ENCODE measurements at places on chromosomes 3 and 15. TPM values are rescaled to one million over a fixed set of nuclear protein-coding genes. Genes with fewer than 3 reads are reported as not detected.

The ECT2 gene
- total RNA-seq, result 27.1 TPM

The PLA2G4E gene
- not detected for total RNA-seq

The ZNF717 gene
- 14.2 TPM for total RNA-seq

The SYNPR gene
- not detected for total RNA-seq

The SLC15A2 gene
- total RNA-seq, result 1.7 TPM

DNA sequence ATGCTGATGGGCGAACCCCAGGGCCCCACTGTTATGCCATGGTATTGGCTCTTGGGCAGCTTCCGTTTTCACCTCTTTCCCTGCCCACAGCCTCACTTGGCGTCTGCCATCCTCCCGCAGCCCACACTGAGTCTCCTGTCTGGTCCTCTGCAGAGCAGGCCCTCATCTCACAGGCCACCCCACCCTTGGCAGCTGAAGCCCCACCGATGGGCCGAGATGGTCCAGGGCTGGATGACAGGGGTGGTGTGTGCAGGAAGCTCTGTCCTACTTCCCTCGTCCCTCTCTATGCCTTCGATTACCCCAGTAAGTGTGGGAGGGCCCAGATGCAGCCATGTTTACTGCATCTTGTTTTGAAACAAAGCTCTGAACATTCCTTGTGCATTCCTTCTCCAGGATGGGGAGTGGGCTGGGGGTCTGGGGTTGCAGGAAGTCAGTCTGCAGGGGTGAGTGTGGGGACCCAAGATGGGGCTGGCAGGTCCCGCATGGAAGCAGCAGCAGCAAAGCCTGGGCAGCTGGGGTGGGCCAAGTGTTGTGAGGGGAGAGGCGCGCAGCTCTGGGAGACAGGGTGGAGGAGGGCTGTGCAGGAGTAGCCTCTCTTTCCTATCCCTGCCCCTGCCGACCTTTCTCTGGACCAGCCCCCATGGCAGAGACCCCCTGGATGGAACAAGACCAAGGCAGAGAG, 20.9 kb downstream of the TBC1D21 start:
- no peak for DNase-seq

DNA sequence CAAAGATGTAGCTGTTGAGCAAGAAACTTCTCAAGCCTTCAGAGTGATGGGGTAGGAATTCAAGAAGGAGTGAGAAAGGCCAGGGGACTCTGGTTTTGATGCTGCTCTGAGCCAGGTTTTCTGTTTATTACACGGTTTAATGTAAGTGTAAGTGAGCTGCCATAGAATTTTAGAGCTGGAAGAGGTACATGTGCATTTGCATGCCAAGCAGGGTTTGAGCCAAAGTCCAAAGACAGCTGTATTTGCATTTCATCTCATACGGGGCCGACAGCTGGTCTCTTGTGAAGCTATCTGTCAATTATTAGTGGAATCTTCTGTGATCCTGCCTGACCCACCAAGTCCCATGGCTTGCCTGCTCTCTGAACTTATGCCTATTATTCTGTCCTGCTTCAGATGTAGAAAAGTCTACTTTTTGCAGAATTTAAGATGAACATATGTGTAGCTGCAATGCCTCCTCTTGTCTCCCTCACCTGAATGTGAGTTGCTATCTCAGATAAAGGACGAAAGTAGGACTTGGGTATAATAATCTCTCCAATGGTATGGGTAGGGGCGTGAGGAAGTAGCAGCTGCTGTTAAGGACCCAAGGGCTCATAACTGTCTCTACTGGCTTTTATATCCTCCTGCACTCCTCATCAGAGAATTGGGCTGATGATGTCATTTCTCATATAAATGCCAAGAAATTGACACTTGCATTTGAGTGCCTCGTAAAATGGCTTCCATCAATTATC, 160.0 kb downstream of the SQOR start:
- DNase-seq, result no peak

- no peak for DNase-seq
These were observed 60.1 kb upstream of the ICE2 start for GRCh38 chr15:60539016-60539415.

GRCh38 chr15:68463996-68464395, 32.0 kb upstream of the ITGA11 start:
- DNase-seq, result no peak

DNA sequence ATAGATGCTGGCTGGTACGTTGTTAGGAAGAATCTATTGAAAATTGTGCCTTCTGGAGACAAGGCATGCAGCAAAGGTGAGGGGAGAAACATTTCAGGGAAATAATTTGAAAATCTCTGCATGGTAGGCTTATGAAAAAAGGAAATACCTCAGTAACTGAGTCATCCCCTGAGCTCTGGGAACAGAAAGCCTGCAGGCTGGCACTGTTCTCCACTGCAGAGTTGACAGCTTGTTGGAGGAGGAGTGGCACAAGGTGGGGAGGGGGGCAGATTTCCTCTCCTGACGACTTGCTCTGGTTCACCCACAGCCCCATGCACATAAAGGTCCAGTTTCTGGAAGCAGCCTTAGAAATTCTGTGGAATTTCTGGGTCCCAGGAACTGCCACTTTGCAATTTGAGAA, 179.4 kb downstream of the ABHD5 start:
- DNase-seq, result no peak

All from activated CD8-positive, alpha-beta T cell treated with anti-CD3 and anti-CD28 coated beads for 36 hours (primary cell).